ENCODE measurements at places on chromosomes 3 and 15.

DNA sequence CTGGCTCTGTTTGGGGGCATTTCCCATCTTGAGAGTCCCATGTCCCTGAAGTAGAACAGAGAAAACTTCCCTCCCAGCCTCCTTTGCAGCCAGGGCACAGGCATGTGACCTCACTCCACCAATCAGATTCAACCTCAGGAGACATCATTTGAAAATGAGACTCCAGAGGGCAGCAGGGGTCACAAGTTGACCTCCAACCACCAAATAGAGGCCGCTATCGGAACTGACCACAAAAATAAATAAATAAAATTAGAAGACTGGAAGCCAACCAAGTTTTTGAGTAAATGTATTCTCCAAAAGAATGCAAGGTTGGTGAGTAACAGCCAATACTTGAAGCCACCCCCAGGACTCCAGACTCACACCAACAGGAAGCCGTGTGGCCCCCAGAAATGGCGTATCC is 106.5 kb downstream of the CHSY1 start:
- DNase-seq = no peak

- DNase-seq = no peak
Measured at GRCh38 chr3:17707813-17708543, 34.5 kb downstream of the TBC1D5 start.

DNA sequence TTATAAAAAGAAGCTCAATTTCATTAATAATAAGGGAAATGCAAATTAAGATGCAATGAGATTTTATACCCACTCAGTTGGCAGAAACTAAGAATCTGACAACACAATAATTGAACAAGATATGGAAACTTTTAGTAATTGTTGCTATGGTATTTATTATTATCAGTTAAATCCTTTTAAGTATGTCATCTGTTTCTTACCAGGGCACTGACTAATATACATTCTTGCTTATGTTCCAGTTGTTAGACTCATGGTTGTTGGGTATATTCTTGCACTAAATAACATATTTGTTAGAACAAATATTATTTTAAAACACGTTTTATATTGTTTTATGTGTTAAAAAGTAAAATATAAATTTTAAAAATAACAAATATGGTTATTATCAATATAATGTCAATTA is 690.3 kb downstream of the MECOM start:
- no peak for DNase-seq

DNA sequence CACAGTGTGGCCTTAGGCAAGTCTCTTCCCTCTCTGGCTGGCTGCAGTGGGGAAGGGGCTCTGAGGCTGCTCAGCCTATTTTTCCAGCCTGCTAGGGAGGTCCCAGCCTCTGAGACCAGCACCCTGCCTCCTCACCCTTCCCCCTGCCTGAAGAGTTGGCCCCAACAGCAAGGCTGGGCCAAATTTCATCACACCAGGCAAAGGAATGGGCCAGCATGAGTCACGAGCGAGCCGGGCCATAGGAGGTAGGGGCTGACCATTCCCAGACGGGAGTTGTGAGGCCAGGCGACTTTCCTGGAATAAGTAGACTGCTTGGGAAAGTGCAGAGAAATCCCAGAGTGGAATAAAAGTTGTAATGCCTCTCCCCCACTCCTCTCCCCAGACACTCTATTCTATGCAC is 5.7 kb upstream of the FBLN2 start:
- DNase-seq = no peak

GRCh38 chr15:48541341-48542278 is 103.9 kb downstream of the FBN1 start:
- no peak for DNase-seq

- no peak for DNase-seq
Measured at GRCh38 chr15:41795996-41796856, 21.9 kb downstream of the MAPKBP1 start.

DNA sequence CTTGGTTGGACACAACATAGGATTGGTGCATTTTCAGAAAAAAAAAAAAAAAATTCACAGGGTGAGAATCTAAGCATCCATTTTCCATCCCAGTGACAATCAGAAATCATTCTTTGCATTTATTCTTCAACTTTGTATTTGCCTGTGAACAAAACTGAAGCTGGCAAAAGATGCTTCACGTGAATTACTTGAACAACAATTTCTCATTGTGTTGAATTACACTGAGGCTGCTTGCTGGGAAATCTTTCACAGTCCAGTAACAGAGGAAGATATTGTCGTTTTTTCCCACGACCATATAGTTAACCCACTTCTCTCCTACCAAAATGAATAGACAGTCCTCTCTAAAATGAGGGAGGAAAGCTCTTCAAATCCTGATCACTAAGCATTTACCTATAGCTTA is 4.3 kb upstream of the SLCO3A1 start:
- no peak for DNase-seq

GRCh38 chr15:51223771-51224229 is 114.6 kb downstream of the CYP19A1 start:
- DNase-seq = no peak

- DNase-seq = no peak
Measured at GRCh38 chr15:77904436-77904821, 173.1 kb downstream of the TBC1D2B start.

DNA sequence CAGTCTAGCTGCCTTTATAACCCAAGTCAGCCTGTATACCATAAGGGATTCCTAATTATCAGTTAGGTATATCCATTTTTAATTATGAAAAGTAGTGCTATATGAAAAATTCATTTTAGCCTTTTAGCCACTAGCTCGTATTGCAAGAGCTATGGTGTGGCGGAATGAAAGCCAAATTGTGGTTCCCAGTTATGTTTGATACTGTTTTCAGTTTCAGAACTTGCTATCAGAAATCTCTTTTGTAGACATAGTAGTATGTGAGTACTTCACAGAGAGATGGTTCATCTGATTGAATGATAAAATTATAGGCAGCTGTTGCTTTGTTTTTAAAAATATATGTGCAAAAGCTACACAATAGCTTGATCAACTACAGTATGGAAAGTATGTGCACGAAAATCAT is 134.6 kb downstream of the SLC25A26 start:
- no peak for DNase-seq

DNA sequence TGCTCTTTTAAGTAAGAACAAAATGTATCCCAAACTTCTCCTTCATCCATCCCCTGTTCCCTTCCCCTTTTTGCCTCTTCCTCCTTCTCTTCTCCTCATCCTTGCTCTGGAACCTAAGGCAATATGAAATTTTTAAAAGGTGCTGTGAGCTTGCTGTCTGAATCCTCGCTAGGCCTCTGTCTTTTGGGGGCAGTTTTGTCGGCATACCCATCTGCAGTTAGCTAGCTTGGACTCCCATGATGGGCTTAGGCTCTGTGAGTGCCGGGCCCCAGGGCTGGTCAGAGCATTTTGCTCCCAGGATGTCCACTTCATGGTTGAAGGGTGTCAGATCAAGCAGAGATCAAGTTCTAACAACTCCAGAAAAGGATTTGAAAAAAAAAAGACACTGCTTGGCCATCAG is 18.6 kb downstream of the ZIC1 start:
- no peak for DNase-seq

DNA sequence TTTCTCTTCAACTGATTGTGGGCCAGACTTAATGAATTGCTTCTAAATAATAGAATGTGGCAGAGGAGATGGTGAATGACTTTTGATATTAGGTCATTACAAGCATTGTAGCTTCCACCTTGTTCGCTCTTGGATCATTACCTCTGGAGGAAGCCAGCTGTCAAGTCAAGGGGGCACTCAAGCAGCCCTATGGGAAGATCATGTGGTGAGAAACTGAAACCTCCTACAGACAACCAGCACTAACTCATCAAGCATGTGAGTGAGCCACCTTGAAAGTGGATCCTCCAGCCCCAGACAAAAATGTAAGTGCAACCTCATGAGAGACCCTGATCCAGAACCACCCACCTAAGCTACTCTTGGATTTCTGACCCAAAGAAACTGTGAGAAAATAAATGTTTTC is 109.8 kb upstream of the TBC1D5 start:
- DNase-seq = no peak
